ENCODE measurements at places on chromosomes 16 and 17. TPM values are rescaled to one million over a fixed set of nuclear protein-coding genes. Genes with fewer than 3 reads are reported as not detected.

DNA sequence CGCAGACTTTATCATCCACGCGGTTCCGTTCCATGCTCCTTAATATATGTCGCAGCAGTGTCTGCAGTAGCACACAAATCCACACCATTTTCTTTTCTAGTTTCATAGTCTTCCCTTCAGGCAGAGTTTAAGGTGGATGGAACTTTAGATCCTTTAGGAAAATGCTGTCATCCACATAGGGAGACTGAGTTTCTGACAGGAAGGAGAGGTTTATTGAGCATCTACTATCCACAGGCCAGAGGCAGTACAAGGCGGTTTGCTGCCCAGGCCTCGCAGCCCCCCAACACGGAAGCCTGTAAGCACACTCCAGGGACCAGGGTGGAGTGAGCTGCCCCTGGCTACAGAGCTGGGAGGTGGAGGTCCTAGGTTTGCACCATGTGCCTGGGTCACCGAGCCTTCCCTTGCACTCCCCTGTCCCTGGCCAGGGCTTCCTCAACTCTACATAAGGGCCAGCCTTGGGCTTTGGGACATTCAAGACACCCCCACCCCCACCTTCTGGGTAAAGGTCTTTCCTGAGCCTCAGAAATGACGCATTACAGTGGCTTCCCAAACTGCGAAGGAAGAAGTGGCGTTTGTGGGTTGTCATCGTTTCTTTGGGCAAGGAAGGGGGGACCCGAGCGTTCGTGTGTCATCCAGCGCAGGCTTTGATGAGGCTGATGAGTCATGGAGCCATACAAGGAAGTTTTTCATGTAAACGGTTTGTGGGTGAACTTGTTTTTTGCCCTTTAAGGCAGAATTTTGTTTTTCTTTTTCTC lies 146.5 kb upstream of the PLCG2 start:
- ATAC-seq = peak; percentile 89

GRCh38 chr16:69799611-69800031 lies 37.5 kb downstream of the WWP2 start:
- no peak for ATAC-seq

GRCh38 chr16:48408688-48409087 lies 23.5 kb upstream of the SIAH1 start:
- no peak for ATAC-seq

- ATAC-seq = no peak
Observed at GRCh38 chr17:18381158-18381952, 3.8 kb downstream of the EVPLL start.

- no peak for ATAC-seq
Observed at GRCh38 chr17:20914658-20915057, 128.2 kb downstream of the USP22 start.

Gene GJC1
- total RNA-seq = 2.4 TPM

Gene PPP1R27
- not detected for total RNA-seq

Gene TMIGD1
- total RNA-seq = not detected

DNA sequence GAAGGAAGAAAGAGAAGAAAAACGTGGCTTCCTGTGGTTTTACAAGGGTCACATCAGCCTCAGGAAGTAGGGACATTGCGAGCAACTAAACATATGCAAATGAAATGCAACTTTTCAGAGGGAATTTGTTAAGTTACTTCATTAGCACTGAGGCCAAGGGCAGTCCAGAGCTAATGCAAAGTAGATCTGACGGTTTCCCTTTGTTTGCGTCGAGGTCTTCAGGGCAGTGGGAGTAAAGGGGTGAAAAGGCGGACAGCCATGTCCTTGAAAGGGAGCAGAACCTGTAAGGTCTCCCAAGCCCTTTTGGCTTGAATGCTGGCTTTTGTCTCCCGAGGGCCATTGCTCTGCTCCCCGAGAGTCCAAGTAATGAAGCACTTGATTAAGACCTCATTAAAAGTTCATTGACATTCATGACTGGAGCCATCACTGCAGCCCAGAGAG lies 85.0 kb downstream of the PMP22 start:
- ATAC-seq = no peak

DNA sequence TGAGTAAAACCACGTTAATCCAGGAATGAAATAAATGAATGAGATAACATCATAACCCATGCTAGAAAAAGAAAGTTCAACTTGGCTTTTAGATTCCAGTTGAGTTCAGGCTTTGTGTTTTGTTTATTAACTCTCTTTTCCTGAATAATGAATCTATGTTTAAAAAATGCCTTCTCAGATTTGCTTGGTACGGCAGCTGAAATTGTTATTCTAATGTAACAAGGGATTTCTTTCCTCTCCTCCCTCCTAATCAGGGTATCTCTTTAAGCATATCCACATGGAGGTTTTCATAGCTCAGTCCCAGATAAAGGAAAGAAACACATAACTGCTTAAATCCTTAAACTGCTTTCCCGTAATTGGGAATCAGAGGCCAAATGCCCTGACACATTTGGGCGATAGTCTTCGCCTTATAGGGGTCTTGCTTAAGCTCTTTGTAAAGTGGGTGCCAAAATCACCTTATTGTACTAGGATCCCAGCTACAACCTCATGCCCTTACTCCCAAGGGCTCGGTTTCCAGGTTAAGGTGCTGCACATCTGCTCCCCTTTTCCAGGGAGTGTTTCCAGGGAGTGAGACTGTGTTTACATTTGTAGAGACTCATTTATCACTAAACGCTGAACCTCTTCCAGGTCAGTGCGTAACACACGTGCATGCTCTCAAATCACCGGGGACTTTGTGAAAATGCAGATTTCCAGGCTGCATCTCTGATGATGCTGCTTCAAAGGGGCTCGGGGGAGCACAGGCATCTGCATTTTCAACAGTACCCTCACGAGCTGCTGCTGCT lies 142.8 kb upstream of the FOXF1 start:
- ATAC-seq = no peak

DNA sequence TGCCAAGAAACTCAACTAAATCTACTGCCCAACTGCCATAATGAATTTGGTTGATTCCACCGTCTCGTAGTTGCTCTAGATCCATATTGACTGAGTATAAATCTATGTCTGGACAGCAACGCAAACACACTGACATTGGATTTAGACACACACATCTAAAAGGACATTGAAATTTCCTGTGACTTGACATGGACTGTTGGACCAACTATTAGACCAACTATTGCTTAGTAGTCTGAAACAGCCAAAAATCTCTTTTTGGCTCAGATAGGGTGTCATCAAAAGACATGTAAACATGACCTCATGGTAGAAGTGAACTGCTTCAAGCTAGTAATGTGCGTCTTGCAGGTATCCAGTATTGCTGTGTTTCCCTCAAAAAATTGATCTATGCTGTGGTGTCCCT lies 31.3 kb downstream of the KIAA0513 start:
- ATAC-seq = no peak
